ENCODE measurements at places on chromosomes 2 and 18. TPM values are rescaled to one million over a fixed set of nuclear protein-coding genes. Genes with fewer than 3 reads are reported as not detected.

Gene REG3G
- total RNA-seq = not detected

Gene NOL4
- not detected for total RNA-seq

Gene DOK6
- total RNA-seq = 2.7 TPM

Gene ORMDL1
- 42.3 TPM for total RNA-seq

Gene CAPN14
- under 0.01 TPM for total RNA-seq

Gene AQP12A
- not detected for total RNA-seq

Gene ZNF521
- 27.5 TPM for total RNA-seq

Gene STPG4
- 0.72 TPM for total RNA-seq

Gene CTAGE1
- not detected for total RNA-seq

Gene CPO
- total RNA-seq = not detected

Gene B3GNT2
- 19.2 TPM for total RNA-seq

Gene FBXO15
- total RNA-seq = 0.36 TPM

Gene CD207
- not detected for total RNA-seq

Gene CYRIA
- 1.8 TPM for total RNA-seq

Gene MYOM1
- 1.8 TPM for total RNA-seq

Gene ME2
- 36.2 TPM for total RNA-seq

Gene FOXI3
- not detected for total RNA-seq

Gene SH2D6
- total RNA-seq = not detected

Gene LRP2
- total RNA-seq = not detected

Gene OSBPL1A
- 51.8 TPM for total RNA-seq

Gene PTMA
- total RNA-seq = 459 TPM

Gene GALNT14
- not detected for total RNA-seq

Gene ZEB2
- total RNA-seq = 128 TPM

Gene NYAP2
- total RNA-seq = under 0.01 TPM

Gene TEX44
- not detected for total RNA-seq

Gene ACMSD
- total RNA-seq = not detected

Gene NCKAP5
- 1.8 TPM for total RNA-seq

Gene SERPINB12
- total RNA-seq = not detected

Gene PMAIP1
- 4.0 TPM for total RNA-seq

Gene COL4A3
- total RNA-seq = not detected

Gene HRH4
- total RNA-seq = under 0.01 TPM

Gene SCG2
- total RNA-seq = 2.4 TPM

Gene ARHGAP15
- 0.88 TPM for total RNA-seq

Gene STRADB
- 55.7 TPM for total RNA-seq

Gene UCN
- 0.36 TPM for total RNA-seq

Gene NGEF
- 4.7 TPM for total RNA-seq

Gene ZNF385B
- total RNA-seq = 1.1 TPM

Gene GYPC
- 101 TPM for total RNA-seq

Gene RNF152
- total RNA-seq = 3.3 TPM

Gene GPR35
- total RNA-seq = 1.5 TPM

Gene C1GALT1C1L
- 1.2 TPM for total RNA-seq

Gene TMEM247
- not detected for total RNA-seq

Gene LCT
- under 0.01 TPM for total RNA-seq

Gene TCF23
- not detected for total RNA-seq
